ENCODE measurements at places on chromosomes 1 and 21.

DNA sequence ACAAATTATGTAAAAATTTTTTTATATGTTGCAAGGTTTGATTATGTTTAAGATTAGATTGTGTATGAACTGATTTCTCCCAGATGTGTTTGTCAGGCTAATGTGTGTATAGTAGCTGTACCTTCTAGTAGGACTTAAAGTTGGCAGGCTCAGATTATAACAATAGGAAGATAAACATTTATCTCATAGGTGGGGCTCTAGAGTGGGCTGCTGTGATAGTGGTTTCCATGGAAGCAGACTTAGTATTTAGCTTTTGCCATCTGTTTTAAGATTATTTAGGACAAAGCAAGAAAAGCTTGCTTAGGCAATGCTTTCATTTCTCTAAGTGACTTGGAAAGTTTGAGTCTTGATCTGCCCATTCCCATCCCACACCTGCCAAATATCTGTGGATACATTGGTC, 187.7 kb upstream of the CACYBP start:
- DNase-seq: no peak

DNA sequence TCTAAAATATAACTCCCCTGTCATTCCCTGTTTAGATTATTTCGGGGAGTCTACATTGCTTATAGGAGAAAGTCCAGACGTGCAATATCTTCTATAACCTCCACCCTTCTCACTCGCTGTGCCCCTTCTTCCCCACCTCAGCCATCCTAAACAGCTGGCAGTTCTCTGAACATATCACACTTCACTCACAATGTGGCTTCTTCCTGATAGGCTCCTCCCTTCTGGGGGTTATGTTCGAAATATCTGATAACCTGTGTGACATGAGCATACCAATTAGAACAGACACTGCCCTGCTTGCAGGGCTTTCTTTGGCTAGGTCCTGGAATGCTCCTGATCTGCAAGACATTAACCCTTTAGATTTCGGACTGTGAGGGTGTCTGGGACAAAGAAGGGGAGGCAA, 274.6 kb downstream of the NFIA start:
- no peak for DNase-seq

GRCh38 chr1:214264196-214264595, 16.8 kb upstream of the SMYD2 start:
- DNase-seq: no peak

GRCh38 chr1:17886838-17887441, 131.8 kb downstream of the ACTL8 start:
- no peak for DNase-seq

GRCh38 chr1:212470059-212470458, 37.3 kb downstream of the NENF start:
- DNase-seq: no peak

GRCh38 chr1:56511364-56511763, 68.0 kb downstream of the PLPP3 start:
- DNase-seq: no peak

DNA sequence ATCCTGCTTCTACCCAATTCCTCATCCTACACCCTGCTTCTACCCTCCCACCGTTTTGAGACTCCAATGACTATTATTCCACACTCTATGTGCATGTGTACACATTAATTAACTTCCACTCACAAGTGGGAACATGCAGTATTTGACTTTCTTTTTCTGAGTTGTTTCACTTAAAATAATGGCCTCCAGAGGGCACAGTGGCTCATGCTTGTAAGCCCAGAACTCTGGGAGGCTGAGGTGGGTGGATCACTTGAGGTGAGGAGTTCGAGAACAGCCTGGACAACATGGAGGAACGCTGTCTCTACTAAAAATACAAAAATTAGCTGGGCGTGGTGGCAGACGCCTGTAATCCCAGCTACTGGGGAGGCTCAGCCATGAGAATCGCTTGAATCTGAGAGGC, 464.8 kb downstream of the PTBP2 start:
- no peak for DNase-seq

DNA sequence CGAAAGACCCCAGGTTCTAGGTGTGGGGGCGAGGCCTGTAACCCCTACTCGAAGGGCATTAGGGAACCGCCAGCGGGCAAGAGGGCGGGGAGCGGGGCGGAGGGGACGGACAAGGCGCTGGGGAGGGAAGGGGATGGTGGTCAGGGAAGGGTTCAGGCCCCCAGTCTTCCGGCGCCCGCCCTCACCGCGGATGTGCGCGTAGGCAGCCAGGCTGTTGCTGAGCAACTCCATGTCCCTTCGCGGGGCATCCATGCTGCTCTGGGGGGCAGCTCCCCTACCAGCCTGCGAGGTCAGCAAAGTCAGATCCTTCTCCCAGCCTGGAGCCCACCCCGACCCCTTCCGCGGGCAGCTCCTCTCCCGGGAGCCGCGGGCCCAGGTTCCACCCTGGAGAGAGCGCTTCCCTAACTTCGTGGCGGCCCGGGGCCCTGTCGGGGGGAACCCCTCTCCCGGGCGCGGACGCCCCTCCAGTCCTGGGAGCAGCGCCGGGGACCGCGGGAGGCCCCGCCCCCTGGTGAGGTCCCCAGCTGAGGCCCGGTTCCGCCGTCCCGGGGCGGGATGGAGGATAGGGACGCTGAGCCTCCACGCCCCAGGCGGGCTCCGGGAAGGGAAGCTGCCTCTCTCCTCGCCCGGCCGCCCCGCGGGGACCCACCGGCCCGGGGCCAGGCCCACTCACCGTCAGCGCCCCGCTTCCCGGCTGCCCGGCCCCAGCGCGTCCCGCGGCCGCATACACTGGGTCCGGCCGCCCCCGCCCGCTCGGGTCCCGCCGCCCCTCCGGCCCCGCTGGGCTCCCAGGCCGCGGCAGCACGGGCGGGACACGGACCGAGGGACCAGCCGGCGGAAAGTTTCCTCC, 434 bp downstream of the EVA1B start:
- DNase-seq: no peak

DNA sequence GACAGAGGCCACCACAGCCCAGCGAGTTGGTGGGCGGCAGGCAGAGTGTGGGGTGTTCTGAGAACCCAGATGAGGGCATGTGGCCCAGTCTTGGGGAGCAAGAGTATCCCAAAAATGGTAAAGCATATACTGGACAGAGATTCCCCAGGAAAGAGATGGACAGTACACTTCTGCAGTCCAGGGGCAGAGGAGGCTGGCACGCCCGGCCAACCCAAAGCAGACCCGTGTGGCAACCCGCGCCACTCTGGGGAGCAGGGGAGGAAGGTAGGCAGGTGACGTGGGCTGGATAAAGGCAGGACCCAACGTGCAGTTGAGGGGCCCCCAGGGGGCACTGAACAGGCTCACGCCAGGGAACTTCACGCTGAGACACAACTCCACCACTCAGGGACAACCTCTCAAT, 46.4 kb upstream of the RIPK4 start:
- no peak for DNase-seq

DNA sequence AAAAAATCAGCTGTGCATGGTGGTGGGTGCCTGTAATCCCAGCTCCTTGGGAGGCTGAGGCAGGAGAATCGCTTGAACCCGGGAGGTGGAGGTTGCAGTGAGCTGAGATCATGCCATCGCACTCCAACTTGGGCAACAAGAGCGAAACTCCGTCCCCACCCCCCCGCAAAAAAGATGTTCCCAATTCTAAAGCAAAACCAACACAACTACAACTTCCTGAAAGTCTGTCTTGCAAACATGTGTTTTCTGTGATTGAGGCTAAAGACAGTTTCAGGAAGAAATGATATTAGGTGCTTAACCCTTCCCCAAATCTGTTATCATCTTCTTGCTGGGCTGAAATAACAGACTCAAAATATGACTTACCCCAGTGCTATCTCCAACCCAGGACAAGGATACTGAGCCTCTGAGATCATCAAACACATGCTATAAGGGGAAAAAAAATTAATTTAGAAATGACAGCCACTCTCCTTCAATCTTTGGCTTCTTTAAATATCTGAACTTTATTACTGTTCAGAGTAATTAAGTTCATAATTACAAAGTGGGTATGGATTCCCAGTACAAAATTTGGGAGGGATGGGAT, 28.5 kb downstream of the SORT1 start:
- no peak for DNase-seq

DNA sequence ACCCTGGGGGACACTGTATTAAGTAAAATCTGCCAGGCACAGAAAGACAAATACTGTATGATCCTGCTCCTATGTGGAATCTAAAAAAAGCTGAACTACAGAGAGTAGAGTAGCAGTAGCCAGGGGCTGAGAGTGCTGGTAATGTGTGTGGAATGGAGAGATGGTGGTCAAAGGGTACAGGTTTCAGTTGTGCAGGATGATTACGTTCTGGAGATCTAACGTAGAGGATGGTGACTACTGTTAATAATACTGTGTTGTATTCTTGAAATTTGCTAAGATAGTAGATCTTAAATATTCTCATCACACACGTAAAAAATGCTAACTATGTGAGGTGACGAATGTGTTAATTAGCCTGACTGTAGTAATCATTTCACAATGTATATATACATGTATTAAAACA, 39.8 kb upstream of the GNG4 start:
- no peak for DNase-seq

- no peak for DNase-seq
These were observed 29.7 kb downstream of the SLC26A9 start for GRCh38 chr1:205913451-205914154.

DNA sequence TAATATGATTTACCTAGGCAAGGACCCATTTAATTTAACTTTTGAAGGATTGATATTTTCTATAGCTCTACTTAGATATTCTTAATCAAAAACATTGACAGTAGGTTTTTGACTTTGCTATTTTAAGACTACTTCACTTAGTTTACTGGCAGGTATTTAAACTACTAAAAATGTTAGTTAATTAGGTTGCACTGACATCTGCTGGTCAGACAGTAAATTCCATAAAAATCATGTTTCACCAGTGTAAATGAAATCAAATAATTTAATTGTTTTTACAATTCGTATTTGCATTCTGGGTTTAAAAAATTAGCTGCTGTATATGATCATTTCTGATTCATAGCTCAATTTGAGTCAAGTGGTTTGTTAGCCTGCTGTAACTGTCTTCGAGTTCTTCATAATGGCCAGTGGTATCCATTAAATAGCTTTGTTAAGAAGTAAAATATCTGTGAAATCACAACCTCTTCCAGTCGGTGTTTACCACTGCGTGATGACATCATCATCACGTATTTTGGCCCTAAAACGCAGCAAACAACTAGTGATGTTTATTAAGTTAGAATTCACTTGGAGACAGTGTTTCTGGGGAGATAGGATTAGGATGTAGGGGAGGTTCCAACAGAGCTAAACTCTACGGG, 26.2 kb downstream of the EXTL2 start:
- DNase-seq: no peak

- no peak for DNase-seq
These were observed 773 bp downstream of the CHD1L start for GRCh38 chr1:147243228-147243685.

DNA sequence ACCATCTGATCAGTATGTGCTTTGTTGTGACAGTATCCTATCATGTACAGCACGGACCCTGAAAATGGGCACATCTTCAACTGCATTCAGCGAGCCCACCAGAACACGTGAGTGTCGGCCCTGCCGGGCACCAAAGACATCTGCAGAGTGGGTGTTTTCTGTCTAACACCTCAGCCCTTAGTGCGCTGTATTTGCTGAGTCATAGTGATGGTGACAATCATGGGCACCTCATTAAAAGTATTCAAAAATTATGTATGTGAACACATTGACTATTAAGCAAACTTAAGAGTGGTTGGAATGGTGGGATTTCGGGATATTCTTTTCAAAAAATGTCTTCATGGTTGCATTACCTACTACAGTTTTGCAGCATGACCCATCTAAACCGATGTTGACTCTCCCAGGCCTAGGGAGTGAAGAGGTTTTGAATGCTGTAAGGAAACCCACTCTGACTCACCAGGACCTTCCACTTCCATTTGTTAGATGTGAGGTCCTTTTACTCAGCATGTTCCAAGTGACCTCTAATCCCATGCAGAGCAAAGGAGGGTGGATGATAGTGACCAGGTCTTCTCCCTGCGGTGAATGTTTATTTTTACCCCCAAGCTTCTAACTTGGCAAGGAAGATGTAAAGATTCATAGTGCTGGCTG, 20.1 kb downstream of the MGST3 start:
- no peak for DNase-seq

DNA sequence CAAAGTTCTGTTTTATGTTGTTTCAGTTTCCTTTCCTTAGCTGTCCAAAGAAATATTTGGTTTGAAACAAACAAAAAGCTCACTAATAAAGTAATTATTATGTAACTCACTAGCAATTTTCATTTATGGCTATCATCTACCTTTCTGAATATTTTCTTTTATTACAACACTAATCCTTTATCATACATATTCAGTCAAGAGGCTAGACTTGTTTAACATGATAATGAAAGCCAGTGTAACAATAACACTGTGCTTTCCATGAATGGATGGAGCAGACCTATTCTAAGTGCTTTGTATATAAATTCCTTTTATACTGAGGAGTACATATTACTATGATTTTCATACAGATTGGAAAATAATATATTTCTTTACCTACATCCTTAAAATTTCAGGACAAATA, 972.8 kb upstream of the ADGRL4 start:
- DNase-seq: no peak

- no peak for DNase-seq
These were observed 5.8 kb downstream of the TINAGL1 start for GRCh38 chr1:31581821-31582810.

GRCh38 chr1:94803517-94804441, 16.4 kb upstream of the SLC44A3 start:
- no peak for DNase-seq

- DNase-seq: no peak
These were observed 98.7 kb upstream of the RGS1 start for GRCh38 chr1:192476802-192477298.

DNA sequence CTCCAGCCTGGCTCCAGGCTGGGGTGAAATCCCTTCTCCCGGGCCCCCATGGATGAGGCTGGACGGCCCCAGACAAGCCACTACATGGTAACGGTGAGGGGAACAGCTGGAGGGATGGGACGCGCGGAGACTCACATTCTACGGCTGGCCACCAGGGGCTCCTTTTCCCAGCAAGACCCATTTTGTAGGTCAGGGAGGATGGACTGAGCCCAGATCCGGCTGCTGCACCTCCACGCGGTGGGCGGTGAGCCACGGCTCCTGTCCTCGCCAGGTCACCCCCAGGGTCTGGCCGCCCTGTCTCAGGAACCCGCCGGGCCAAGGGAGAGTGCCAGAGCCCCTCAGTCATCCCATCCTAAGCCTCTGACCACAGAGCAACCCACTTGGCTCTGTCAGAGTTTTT, 75.0 kb upstream of the ACTRT2 start:
- no peak for DNase-seq

- no peak for DNase-seq
These were observed 145.3 kb upstream of the NCAM2 start for GRCh38 chr21:20852866-20853265.

- no peak for DNase-seq
These were observed 609 bp downstream of the PIGK start for GRCh38 chr1:77218477-77219165.

DNA sequence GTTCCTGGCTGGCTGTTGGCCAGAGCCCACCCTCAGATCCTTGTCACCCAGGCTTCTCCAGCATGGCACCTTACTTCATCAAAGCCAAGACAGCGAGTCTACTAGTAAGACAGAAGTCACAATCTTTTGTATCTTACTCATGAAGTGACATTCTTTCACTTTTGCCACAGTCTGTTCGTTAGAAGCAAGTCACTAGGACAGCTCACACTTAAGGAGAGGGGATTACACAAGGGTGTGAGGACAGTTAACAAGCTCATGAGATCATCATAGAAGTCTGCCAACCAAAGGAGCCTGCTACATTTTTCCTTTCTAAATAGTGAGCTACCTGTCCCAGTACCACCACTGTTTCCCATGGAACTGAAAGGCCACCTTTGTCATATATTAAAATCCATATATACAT, 61.5 kb downstream of the PACC1 start:
- no peak for DNase-seq

GRCh38 chr1:5921671-5922070, 70.6 kb downstream of the NPHP4 start:
- DNase-seq: no peak

Data from activated CD4-positive, alpha-beta T cell treated with anti-CD3 and anti-CD28 coated beads, Interleukin-2, amount 50 U/mL, for 4 hours (primary cell).